ENCODE measurements at places on chromosomes 16 and 17. TPM values are rescaled to one million over a fixed set of nuclear protein-coding genes. Genes with fewer than 3 reads are reported as not detected.

DNA sequence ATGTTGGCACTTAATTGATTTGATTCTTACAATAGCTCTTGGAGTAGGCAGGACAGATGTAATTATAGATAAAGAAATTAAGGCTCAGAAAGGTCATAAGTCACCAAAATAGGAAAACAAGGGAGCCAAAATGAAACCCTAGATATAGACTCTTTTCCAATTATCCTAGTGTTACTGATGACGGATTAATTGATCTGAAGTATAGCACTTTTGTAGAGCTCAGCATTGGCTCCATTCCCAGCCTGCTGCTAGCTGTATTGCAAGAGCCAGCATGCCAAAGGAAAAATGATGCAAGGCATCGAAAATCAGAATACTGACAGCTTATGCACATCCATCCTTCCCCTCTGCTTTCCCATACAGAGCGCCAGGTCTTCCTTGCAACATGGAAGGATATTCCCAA is 21.6 kb upstream of the RASL10B start:
- no peak overlapping the region for H3K4me3 ChIP-seq
- H3K4me1 ChIP-seq = peaks cover 32% of the 10 kb centered on the region
- peak overlapping the region; percentile 89 for H3K27ac ChIP-seq
- H3K36me3 ChIP-seq = peaks cover 8% of the 10 kb centered on the region
- H3K27me3 ChIP-seq = no peaks in the 10 kb centered on the region
- DNase-seq = no peak

- no peak for DNase-seq
- no peak overlapping the region for H3K4me3 ChIP-seq
- H3K27ac ChIP-seq = no peak overlapping the region
- H3K36me3 ChIP-seq = peaks cover 1% of the 10 kb centered on the region
Observed at GRCh38 chr17:79776376-79777119, 1.4 kb upstream of the CBX2 start.

DNA sequence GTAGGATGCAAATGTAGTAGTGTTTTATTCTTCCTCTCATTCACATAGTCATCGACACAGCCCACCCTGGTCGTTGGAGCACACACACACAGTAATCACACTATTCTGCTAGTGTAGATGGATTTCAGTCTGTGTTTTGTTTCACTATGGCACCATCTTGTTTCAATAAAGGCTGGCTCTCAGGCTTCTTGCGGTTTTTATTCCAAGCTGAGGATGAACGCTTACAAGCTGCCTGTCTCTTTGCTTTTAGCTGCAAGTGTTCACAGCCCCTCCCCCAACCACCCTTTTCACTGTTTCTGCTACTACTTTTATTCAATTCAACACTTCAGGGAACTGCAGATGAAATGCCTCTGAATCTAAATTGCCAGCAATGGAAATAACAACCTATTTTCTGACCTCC is 140.9 kb upstream of the PMFBP1 start:
- H3K36me3 ChIP-seq = peaks cover 3% of the 10 kb centered on the region
- H3K27me3 ChIP-seq = no peaks in the 10 kb centered on the region
- H3K4me1 ChIP-seq = peaks cover 14% of the 10 kb centered on the region

GRCh38 chr16:11134722-11135463 is 121.1 kb downstream of the SOCS1 start:
- H3K27me3 ChIP-seq = no peaks in the 10 kb centered on the region
- DNase-seq = peak; percentile 42
- H3K36me3 ChIP-seq = peaks cover 3% of the 10 kb centered on the region
- peaks cover 87% of the 10 kb centered on the region for H3K4me1 ChIP-seq
- no peak overlapping the region for H3K27ac ChIP-seq

DNA sequence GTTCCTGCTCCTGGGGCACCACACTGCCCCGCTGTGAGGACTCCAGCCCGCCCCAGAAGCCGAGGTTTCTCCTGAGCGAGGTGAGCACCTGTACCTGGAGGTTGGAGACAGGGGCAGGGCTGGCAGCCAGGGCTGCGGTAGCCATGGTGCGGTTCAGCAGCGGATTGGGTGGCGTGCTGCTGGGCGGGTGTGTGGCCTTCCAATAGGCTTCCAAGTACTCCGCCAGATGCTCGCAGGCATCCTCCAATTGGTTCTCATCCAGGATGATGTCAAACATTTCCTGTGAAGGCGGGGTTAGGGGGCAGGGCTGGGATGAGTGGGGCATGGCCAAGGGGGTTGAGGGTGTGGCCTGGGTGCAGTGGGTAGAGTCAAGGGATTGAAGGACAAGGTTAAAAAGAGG is 11.3 kb upstream of the ARL5C start:
- DNase-seq = no peak
- peaks cover 5% of the 10 kb centered on the region for H3K4me1 ChIP-seq
- no peak overlapping the region for H3K4me3 ChIP-seq

- peaks cover 5% of the 10 kb centered on the region for H3K4me1 ChIP-seq
- no peak overlapping the region for H3K4me3 ChIP-seq
- peak; percentile 91 for DNase-seq
- H3K36me3 ChIP-seq = peaks cover 5% of the 10 kb centered on the region
Observed at GRCh38 chr16:89695086-89695874, 6.2 kb downstream of the SPATA2L start.

- DNase-seq = no peak
- no peak overlapping the region for H3K27ac ChIP-seq
Observed at GRCh38 chr16:17305694-17306093, 165.1 kb downstream of the XYLT1 start.

DNA sequence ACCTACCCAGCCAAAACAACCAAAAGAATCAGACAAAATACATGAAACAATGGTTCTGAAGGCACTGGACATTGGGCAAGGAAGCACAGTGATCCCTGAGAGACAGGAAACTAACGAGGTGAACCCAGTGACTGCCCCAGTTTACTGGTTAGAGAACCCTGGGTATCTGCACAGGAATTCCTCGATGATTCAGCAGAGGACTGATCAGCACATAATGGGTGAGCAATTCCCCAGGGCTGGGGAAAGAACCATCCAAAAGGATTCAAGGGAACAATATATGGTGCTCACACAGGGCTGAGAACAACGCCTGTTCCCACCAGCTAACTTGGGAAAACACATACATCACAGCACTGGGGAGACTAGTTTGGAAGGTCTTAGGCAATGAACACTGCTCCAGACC is 167.2 kb downstream of the PARN start:
- H3K4me3 ChIP-seq = no peak overlapping the region
- DNase-seq = no peak
- peaks cover 18% of the 10 kb centered on the region for H3K36me3 ChIP-seq
- no peak overlapping the region for H3K27ac ChIP-seq
- H3K4me1 ChIP-seq = peaks cover 1% of the 10 kb centered on the region
- no peaks in the 10 kb centered on the region for H3K27me3 ChIP-seq

DNA sequence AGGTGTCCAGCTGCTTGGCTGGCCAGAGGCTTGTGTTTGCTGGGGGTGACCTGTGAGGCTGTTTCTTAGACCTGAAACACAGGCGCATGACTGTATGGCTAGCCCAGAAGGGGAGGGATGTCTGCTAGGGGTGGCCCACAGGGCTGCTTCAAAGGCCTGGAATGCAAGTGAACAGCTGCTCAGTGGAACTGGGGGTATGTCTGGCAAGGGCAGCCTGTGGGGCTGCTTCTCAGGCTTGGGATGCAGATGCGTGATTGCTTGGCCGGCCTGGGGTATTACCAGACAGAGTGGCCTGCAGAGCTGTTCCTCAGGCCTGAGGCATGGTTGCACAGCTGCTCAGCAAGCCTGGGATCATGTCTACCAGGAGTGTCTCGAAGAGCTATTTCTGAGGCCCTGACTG is 20.5 kb downstream of the TANC2 start:
- peaks cover 3% of the 10 kb centered on the region for H3K36me3 ChIP-seq
- no peaks in the 10 kb centered on the region for H3K27me3 ChIP-seq
- DNase-seq = no peak
- peaks cover 11% of the 10 kb centered on the region for H3K4me1 ChIP-seq
- H3K4me3 ChIP-seq = no peak overlapping the region
- no peak overlapping the region for H3K27ac ChIP-seq

DNA sequence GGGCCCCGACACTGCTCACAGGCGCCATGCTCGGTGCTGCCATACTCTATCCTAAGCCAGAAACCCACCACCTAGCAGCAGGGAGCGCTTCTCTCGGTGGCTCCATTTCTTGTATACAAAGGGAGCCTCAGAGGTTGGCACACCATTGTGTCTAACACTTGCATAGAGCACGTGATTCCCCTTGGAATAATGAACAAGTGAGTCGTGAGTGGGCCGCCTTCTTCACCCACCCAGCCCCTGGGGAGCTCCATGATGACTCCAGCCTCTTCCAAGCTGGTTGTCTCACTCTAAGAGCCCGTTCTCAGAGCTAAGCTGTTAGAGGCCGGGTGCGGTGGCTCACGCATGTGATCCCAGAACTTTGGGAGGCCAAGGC is 82.3 kb upstream of the ZNF469 start:
- H3K4me3 ChIP-seq = no peak overlapping the region
- no peak overlapping the region for H3K27ac ChIP-seq
- peaks cover 80% of the 10 kb centered on the region for H3K4me1 ChIP-seq
- H3K27me3 ChIP-seq = no peaks in the 10 kb centered on the region
- DNase-seq = peak; percentile 64

DNA sequence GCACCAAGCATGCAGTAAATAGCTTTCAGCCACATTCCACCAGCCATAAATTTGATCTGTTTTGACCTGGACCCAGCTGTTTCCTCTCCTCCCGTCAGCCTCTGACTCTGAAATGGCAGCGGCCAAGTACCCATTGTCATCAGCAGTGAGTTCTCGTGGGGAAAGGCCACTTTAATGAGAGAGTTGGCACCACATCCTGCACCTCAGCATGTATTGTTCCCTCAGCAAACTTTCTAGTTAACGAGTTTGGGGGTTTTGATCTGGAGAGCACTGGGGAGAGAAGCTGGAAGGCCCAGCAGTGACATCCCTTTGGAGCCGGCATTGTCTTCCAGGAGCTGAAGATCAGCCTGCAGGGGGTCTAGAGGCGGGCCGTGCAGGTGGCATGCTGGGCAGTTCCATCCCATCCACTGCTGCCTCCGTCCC is 84.9 kb downstream of the RPA1 start:
- H3K4me3 ChIP-seq = no peak overlapping the region
- no peak for DNase-seq
- H3K4me1 ChIP-seq = no peaks in the 10 kb centered on the region
- H3K27me3 ChIP-seq = peaks cover 53% of the 10 kb centered on the region
- no peak overlapping the region for H3K27ac ChIP-seq

DNA sequence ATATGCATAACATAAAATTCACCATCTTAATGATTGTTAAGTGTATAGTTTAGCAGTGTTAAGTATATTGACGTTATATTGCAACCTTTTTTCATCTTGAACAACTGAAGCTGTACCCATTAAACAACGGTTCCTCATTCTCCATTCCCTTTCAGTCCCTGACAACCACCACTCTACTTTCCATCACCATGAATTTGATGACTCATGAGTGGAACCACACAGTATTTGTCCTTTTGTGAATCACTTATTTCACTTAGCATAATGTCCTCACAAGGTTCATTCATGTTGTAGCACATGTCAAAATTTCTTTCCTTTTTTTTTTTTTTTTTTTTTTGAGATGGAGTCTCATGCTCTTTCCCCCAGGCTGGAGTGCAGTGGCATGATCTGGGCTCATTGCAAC is 46.0 kb downstream of the HOXB1 start:
- H3K4me3 ChIP-seq = no peak overlapping the region
- DNase-seq = no peak
- H3K27me3 ChIP-seq = peaks cover 28% of the 10 kb centered on the region
- H3K4me1 ChIP-seq = peaks cover 13% of the 10 kb centered on the region
- no peak overlapping the region for H3K27ac ChIP-seq

Gene ABAT
- total RNA-seq = 2.1 TPM

Gene EVPL
- total RNA-seq = not detected

Gene PDE6G
- not detected for total RNA-seq

Gene TBX6
- total RNA-seq = 0.55 TPM

Gene KCNH6
- not detected for total RNA-seq

Gene SPNS2
- total RNA-seq = 0.70 TPM

Gene KRT222
- not detected for total RNA-seq

Gene EVI2B
- 0.21 TPM for total RNA-seq

Gene SULT1A4
- total RNA-seq = 0.56 TPM

Gene KRTAP9-2
- not detected for total RNA-seq

Data from chondrocyte (in vitro differentiated cells).